Naive B cell (primary cell): ENCODE measurements at places on chromosomes 3 and 15. TPM values are rescaled to one million over a fixed set of nuclear protein-coding genes. Genes with fewer than 3 reads are reported as not detected.
A peak's percentile ranks its signal among the peaks of the same experiment; 100 is the strongest.

- DNase-seq = no peak
- peaks cover 20% of the 10 kb centered on the region for H3K4me1 ChIP-seq
- H3K4me3 ChIP-seq = no peak overlapping the region
- no peaks in the 10 kb centered on the region for H3K27me3 ChIP-seq
These were observed 163.1 kb downstream of the PLCL2 start for GRCh38 chr3:17047894-17048293.

LRRC58 gene
- polyA plus RNA-seq = 9.6 TPM

DNA sequence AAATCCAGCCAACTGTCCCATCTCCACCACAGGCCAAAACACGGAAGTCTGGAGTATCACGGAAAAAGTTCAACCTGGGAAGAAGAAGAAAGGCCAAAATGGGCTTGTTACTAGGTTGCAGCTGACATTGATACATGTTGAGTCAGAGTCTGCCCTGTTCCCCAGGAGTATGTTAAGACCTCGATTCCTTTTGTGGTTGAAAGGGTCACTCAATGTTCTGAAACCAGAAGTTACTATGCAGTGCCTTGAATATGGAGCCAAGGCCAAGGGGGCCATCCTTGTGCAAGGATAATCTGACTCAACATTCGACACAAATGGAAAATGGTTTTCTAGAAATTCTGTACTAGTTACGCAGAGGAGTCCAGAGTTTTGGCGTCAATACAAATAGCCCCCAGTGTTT lies 104.2 kb downstream of the DGKG start:
- no peak for DNase-seq
- H3K4me1 ChIP-seq = peaks cover 40% of the 10 kb centered on the region
- no peak overlapping the region for H3K4me3 ChIP-seq
- peaks cover 6% of the 10 kb centered on the region for H3K27me3 ChIP-seq
- H3K36me3 ChIP-seq = no peaks in the 10 kb centered on the region
- no peak overlapping the region for H3K27ac ChIP-seq

DNA sequence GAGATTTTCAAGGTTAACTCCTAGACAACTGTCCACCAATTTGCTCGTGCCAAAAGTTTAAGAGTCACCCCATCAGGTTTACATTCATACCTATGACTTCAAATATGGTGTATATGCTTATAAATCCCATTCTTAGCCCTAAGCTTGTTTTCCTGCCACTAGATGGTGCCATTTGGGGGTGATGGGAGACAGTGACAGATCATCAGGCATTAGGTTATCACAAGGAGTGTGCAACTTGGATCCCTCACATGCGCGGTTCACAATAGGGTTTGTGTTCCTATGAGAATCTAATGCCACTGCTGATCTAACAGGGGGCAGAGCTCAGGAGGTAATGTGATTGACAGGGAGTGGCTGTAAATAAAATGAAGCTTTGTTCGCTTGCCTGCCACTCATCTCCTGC lies 182.7 kb downstream of the CNTN6 start:
- no peaks in the 10 kb centered on the region for H3K4me1 ChIP-seq
- no peak overlapping the region for H3K27ac ChIP-seq
- DNase-seq = no peak
- H3K4me3 ChIP-seq = no peak overlapping the region
- H3K27me3 ChIP-seq = no peaks in the 10 kb centered on the region

ACTRT3 gene
- polyA plus RNA-seq = not detected

DNA sequence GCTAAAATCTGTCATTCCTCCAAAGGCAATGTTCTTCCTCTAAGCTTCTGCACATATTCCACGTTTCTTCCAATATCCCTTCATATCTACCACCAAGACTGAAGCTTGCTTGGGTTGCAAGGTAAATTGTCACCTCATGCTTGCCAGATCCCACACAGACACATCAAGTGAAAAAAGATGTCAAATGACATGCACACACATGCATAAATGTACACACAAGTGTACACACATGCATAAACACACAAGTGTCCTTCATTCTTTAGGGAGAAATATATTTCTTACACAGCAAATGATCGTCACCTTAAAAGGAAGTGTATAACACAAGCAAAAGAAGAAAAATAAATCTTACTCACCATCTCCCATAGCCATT lies 59.4 kb downstream of the CLASP2 start:
- no peak overlapping the region for H3K27ac ChIP-seq
- peaks cover 34% of the 10 kb centered on the region for H3K4me1 ChIP-seq
- no peaks in the 10 kb centered on the region for H3K27me3 ChIP-seq
- H3K36me3 ChIP-seq = peaks cover 10% of the 10 kb centered on the region
- DNase-seq = no peak

GRCh38 chr15:63226155-63226883 lies 36.9 kb downstream of the RAB8B start:
- H3K27me3 ChIP-seq = no peaks in the 10 kb centered on the region
- peaks cover 52% of the 10 kb centered on the region for H3K4me1 ChIP-seq
- H3K27ac ChIP-seq = peak overlapping the region; percentile 79
- H3K36me3 ChIP-seq = no peaks in the 10 kb centered on the region

DNA sequence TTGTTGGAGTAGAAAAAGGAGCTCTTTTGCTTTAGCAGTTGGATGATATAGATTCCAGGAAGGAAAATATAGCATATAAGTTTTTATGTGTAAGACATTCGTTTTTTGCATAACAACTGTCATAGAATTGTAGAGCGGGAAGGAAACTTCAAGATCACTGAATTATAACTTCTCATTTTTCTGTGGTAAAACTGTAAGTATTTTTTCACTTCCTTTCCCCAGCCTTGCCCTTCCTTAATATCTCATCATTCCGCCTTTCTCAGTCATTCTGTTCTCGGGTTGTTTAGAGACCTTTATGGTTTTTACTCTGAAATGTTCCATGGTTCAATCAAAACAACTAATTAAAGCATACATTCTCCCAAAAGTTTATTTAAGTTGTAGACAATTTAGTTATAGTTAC lies 1.1 kb downstream of the EAF2 start:
- H3K27me3 ChIP-seq = no peaks in the 10 kb centered on the region
- H3K27ac ChIP-seq = peak overlapping the region; percentile 98
- peaks cover 51% of the 10 kb centered on the region for H3K4me1 ChIP-seq

DNA sequence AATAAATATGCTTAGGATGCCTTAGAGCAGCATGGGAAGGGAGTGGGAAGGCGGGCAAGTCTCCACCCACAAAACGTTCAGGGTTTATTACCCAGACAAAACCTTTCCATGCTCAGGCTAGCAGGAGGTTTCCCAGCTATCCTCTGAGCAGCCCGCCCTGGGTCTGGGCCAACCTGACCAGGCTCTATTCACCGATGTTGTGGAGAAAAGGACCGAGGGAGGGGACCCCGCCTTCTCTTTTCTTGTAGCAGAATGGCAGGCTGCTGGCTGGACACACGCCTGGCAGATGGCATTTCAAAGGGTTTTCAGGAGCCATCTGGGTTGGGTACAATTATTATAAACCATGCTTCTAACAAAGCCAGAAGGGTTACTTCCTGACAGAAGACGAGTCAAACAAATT lies 540.9 kb downstream of the MAGI1 start:
- H3K4me1 ChIP-seq = no peaks in the 10 kb centered on the region
- H3K36me3 ChIP-seq = no peaks in the 10 kb centered on the region

GRCh38 chr15:31954374-31955172 lies 75.7 kb upstream of the CHRNA7 start:
- peaks cover 5% of the 10 kb centered on the region for H3K36me3 ChIP-seq
- no peak for DNase-seq
- H3K27me3 ChIP-seq = peaks cover 25% of the 10 kb centered on the region
- no peak overlapping the region for H3K27ac ChIP-seq

CCR8 gene
- polyA plus RNA-seq = not detected

- no peaks in the 10 kb centered on the region for H3K4me1 ChIP-seq
- no peaks in the 10 kb centered on the region for H3K36me3 ChIP-seq
- H3K27ac ChIP-seq = no peak overlapping the region
- no peak for DNase-seq
- H3K27me3 ChIP-seq = no peaks in the 10 kb centered on the region
These were observed 969.6 kb upstream of the ALCAM start for GRCh38 chr3:104396974-104397669.

GRCh38 chr3:177824190-177824786 lies 627.0 kb upstream of the TBL1XR1 start:
- H3K36me3 ChIP-seq = no peaks in the 10 kb centered on the region
- no peak for DNase-seq
- no peaks in the 10 kb centered on the region for H3K27me3 ChIP-seq
- H3K4me3 ChIP-seq = no peak overlapping the region

FURIN gene
- 8.4 TPM for polyA plus RNA-seq

DNA sequence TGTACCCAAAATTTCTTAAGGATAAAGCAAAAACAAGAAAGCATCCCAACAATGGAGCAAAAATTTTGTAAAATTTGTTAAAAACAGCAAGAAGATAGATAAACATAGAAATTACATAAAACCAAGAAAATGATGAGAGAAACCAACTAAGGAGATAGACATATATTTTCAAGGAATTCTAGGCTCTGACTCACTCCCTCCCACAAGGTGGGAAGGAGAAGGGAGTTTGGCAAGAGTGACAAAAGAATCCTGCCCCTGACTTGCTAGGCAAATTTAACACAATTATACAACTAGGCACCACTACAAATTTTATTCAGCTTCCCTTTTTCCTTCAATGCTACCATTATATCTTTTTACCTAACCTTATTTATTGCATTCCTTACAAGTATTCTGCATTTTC lies 70.9 kb downstream of the MYO9A start:
- no peak for DNase-seq
- peaks cover 17% of the 10 kb centered on the region for H3K36me3 ChIP-seq
- H3K4me1 ChIP-seq = peaks cover 6% of the 10 kb centered on the region
- no peak overlapping the region for H3K4me3 ChIP-seq

- no peak overlapping the region for H3K27ac ChIP-seq
- DNase-seq = no peak
- no peaks in the 10 kb centered on the region for H3K27me3 ChIP-seq
- no peak overlapping the region for H3K4me3 ChIP-seq
- no peaks in the 10 kb centered on the region for H3K36me3 ChIP-seq
These were observed 10.9 kb downstream of the CHCHD6 start for GRCh38 chr3:126714921-126715320.

DNA sequence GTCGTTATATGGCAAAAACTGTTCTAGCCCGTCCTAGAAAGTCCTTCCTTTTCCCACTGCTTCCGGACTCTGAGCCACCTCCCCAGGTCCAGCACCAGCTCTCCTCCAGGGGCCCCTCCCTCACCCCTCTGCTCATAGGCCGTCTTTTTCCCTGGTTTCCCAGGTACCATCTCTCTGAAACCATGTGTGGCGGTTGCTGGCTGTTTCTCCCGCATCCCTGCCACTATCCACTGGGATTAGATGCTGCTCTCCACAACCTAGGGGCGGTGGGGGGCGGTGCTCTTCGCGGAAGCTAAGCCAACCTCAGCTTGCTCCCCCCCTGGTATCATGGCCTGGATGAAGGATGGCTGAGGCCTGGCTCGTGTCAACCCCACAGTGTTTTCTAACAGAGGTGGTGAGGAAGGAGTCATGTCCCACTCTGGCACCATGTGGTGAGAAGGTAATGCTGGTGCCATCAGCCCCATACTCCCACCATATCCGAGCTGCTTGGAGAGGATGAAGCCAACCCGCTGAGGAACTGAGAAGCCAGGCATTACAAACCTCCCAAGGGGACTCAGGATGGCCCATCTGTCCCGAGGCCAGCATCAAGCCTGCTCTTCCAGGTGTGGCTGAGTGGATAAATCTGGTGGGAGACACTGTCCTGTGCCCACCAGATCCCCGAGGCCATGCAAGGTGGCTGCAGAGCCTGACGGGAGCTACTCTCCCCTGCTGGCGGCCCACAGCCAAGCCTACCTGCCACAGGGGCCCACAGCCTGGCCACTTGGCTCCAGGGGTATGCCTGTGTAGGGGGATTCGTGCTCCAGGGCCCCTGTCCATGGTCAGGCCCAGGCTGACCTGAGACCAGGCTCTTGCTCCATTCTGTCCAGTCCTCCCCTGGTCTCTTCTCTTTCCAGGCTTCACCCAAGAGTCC lies 27.9 kb upstream of the SLC41A3 start:
- H3K4me3 ChIP-seq = no peak overlapping the region
- DNase-seq = no peak
- no peak overlapping the region for H3K27ac ChIP-seq
- no peaks in the 10 kb centered on the region for H3K36me3 ChIP-seq
- no peaks in the 10 kb centered on the region for H3K4me1 ChIP-seq

- H3K4me3 ChIP-seq = no peak overlapping the region
- no peaks in the 10 kb centered on the region for H3K4me1 ChIP-seq
- no peaks in the 10 kb centered on the region for H3K27me3 ChIP-seq
- peaks cover 48% of the 10 kb centered on the region for H3K36me3 ChIP-seq
These were observed 214.4 kb downstream of the PCCB start for GRCh38 chr3:136464502-136464901.

ERICH6 gene
- polyA plus RNA-seq = 0.88 TPM

GRCh38 chr3:190362258-190362657 lies 25.7 kb upstream of the CLDN16 start:
- no peak overlapping the region for H3K4me3 ChIP-seq
- no peaks in the 10 kb centered on the region for H3K36me3 ChIP-seq
- no peak overlapping the region for H3K27ac ChIP-seq
- DNase-seq = no peak
- no peaks in the 10 kb centered on the region for H3K4me1 ChIP-seq

DNA sequence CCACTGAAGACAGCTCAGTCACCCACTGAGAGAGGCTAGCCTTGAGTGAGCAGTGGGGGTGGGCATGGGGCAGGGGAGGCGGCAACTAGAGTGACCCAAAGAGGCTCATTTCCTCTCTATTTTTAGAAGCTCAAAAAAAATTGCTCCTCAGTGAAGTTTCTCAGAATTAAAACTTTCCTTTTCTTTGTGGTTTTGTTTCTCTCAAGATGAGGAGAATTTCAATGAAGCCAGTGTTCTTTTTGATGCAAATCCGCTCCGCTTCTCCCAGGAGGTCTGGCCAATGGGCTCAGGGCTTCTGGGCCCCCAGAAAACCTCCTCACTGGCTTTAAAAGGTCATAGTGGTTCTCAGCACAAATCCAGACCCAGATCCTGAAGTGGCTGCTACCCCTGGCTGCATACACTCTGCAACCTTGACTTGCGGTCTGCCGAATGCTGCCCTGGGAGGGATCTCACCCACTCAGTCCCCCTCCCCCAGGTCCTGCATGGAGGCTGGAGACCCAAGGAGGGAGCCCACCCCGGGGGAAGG lies at the start of gene ACSBG1:
Gene ACSBG1 (minus strand): TSS at position 51 of the 526 bp plus-strand sequence. CDS start 64 bp downstream, outside the sequence.
- H3K4me3 ChIP-seq = no peak within 1 kb of the TSS
- no peak for DNase-seq
- no peaks in the 10 kb centered on the region for H3K27me3 ChIP-seq
- H3K27ac ChIP-seq = no peak within 1 kb of the TSS
- H3K4me1 ChIP-seq = no peaks in the 10 kb centered on the region

CSK gene
- polyA plus RNA-seq = 240 TPM

SCN11A gene
- not detected for polyA plus RNA-seq

GRCh38 chr3:158773166-158773565 lies 28.7 kb upstream of the MFSD1 start:
- no peaks in the 10 kb centered on the region for H3K36me3 ChIP-seq
- H3K27ac ChIP-seq = no peak overlapping the region
- H3K27me3 ChIP-seq = no peaks in the 10 kb centered on the region
- DNase-seq = no peak

CAPN3 gene
- 1.2 TPM for polyA plus RNA-seq
